GM12878 (cell line): ENCODE measurements at places on chromosomes 1 and 21.
A peak's percentile ranks its signal among the peaks of the same experiment; 100 is the strongest.

DNA sequence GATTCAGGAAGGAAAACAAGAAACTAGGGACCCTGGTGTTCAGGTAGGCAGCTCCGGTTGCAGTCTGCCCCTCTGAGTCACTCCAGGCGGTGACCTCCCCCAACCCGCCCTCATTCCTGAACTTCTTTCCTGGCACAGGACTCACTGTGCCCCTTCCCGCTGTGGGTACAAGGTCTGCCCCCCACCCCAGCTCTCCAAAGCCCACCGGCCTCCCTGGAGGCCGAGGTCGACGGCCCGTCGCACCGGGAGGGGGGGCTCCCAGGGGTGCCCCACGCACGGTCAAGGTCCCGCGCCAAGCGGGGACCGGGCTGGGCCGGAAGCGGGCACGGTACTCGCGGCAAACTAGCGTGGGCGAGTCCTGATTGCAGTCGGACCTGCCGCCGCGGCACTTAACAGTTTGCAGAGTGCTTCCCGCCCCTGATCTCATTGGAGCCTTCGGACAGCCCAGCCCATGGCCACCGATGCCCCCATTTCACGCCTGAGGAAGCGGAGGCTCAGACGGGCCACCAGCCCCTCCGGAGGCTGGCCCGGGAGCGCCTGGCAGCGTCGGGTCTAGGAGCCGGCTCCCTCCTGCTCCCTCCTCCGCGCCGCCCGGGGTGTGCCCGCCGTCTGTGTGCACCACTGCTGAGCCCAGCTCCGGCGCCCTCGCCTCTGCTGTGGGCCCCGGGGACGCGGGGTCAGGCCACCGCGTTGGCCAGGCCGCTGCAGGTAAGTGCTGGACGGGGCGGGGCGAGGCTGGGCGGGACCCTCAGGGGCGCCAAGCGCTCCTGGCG is at the start of gene GJB3:
GJB3 (plus strand) TSS at position 144 of the 773 bp plus-strand sequence. CDS start 3,549 bp downstream, outside the sequence.
- no peak for DNase-seq

GRCh38 chr21:46050668-46051378 is 47.1 kb upstream of the COL6A2 start:
- DNase-seq: no peak

DNA sequence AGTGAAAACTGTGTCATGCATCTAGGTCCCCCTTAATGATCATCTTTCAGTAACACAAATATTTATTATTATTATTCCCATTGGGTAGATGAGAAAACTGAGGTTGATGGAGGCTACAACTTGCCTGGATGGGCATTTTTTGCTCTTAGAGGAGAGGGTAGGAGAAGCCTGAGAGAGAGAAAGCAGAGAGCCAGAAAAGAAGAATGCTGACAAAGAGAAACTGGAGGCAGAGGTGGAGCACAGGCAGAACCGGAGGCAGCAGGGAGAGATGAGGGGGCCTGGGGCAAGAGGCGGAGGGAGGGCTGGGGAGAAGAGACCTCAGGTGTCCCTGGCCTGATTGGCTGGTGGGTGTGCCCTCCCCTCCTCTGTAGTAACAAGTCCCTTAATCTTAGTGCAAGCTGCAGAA is 4.1 kb downstream of the BLACAT1 start:
- DNase-seq: no peak

DNA sequence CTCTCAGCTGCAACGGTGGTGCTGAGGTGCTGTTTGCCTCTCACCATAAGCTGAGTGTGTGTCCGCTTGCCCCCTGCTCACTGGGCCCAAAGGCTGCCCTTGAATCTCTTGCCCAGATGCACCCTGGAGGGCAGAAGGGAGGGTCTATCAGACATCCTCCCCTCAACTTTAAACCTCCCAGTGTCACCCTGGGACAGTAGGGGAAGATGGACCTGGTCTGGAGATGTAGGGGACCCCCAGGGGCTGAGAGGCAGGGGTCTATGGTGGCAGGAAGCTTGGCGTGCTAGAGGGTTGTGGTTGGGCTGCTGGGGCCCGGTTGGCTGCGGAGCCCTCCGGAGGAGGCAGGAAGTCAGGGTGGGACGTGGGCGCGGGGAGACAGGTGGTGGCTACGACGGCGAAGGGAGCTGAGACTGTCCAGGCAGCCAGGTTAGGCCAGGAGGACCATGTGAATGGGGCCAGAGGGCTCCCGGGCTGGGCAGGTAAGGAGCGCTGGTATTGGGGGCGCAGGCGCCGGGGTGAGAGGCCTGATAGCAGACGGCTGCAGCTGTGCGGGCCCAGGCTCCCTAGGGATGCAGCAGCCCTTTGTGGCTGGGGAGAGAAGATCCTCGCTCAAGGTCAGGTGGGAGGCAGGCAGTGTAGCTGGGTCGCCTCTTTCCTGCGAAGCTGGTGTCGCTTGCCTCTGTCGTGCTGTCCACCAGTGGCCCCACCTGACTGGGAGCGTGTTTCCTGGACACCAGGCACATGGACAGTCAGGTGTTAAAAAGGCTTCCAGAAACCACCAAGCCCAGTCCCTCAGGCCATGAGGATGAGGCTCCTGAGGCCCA is at the start of gene LCK:
LCK (plus strand) TSS at position 373 of the 824 bp plus-strand sequence. CDS start 23,065 bp downstream, outside the sequence.
- no peak for DNase-seq

DNA sequence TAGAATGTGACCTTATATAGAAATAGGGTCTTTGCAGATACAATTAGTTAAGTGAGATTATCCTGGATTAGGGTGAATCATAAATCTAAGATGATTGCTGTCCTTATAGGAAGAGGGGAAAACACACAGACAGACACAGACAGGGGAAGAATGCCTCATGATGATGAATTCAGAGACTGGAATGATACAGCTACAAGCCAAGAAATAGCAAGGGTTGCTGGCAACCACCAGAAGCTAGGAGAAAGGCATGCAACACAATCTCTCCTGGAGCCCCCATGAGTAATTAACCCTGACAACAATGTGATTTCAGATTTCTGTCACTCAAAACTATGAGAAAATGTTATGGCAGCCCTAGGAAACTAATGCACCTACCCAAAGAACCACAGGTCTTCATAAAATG is 19.1 kb upstream of the PPIH start:
- no peak for DNase-seq

DNA sequence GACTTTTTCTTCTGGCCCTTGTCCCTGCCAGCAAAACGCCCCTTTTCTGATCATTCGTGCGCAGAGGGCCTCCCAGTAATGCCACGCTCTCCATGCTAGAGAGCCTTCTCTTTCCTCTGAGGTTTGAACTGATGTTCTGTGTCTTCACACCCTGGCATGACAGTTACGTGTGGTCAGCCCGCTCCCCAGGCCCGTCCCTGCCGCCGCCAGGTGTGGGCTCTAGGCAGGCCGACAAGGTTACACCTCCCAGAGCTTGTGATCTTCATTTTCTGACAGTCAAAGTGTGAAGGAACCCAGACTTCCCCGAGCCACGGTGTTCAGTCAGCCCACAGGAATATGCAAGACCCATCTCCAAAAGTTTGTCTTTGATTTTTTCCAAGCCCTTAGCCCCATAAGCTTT is 265.6 kb downstream of the TM2D1 start:
- no peak for DNase-seq

DNA sequence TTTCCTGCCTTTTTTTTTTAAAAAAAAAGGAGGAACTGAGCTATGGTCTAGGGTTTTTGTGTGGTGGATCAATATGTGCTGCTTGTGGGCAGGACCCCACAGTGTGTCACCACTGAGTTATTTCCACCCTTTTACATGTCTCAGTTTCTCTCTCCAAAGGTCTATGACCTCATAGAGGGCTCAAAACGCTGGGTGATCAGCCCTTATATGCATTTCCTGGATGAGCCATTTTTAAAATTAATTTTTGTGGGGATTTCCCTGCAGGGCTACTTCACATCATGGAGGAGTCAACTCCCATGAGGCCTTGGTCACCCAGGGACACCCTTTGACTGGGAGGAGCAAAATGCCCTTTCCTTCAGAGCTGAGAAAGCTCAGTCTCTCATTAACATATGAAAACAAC is 20.7 kb upstream of the HAO2 start:
- DNase-seq: peak; percentile 77

DNA sequence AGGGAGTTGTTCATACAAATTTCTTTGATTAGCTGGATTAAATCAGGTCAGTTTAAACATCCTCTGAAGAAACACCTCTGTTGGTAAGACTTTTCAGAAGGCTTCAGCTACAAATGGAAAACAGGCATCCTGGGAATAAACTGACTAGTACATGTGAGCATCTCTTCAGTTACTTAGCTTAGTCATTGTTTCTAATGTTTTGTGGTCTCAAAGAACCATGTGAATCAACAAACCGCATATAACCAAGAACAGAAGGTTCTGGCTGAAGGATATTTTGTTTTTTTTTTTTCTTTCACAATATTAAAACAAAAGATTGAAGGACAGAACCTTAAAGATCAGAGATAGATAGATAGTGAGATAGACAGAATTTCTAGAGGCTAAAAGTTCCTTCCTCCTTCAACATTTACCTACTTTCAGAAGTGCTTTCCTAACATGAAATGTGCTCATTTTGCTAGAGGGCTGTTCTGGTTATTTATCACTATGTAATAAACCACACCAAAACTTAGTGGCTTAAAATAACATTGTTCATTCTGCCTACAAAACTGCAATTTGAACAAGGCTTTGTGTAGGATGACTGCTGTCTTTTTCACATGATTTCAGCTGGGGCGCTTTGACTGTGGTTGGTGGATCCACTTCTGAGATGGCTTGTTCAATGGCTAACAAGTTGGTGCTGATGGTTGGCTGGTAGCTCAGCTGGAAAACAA is 119.8 kb upstream of the PTGFR start:
- DNase-seq: no peak

GRCh38 chr1:109027841-109028240 is 14.1 kb downstream of the WDR47 start:
- no peak for DNase-seq

DNA sequence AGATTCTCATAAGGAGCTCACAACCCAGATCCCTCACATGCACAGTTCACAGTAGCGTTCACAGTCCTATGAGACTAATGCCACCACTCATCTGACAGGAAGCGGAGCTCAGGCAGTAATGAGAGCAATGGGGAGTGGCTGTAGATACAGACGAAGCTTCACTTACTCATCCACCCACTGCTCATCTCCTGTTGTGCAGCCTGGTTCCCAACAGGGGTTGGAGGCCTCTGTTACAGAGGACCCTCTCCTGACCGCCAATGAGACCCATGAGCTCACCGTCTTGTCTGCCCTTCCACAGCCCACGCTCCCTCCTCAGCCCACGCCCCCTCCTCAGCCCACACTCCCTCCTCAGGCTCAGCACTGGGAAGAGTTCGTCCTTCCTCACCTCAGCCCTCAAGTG is 39.6 kb downstream of the RSPH1 start:
- no peak for DNase-seq

GRCh38 chr1:66172272-66172671 is 361.7 kb upstream of the SGIP1 start:
- DNase-seq: no peak

DNA sequence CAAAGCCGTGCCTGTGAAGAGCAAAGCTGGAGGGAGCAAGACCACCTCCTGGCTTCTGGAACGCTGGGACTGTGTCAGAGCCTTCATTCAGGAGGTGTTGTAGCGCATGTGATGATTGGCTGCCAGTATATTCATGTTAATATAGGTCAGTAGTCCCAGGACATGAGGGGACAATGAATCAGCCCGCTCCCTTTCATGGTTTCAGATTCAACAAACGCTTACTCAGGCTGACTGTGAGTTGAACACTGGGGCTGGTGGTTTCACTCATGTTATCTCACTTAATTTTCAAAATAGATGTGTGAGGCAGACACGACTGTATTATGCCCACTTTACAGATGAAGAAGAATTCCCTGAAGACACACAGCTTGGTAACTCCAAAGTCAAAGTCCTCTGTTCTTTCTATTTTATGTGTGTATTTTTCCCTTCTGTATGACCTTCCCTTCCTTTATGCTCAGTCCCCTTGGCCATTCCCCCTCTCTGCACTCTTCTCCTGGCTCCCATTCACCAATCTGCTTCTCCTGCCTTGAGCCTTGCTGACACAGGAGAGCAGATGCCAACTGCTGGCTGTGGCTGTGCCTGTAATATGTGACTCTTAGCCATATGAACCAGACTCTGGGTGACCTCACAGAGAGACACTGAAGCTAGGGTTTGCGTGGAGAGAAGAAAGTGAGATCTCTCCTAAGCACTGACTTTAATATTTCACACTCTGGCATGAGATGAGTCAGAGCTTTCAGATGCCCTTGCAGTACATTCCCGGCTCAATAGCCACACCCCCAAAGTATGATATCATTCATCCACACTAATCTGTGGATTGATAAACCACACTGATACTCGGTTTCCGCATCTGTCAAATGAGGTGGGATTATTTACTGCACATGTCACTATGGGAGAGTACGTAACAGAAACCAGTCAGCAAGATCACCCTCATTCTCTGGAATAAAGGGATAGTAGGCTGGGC is 31.4 kb upstream of the KIRREL1 start:
- DNase-seq: no peak

- DNase-seq: no peak
Measured at GRCh38 chr1:109765896-109766615, 2.3 kb upstream of the EPS8L3 start.

DNA sequence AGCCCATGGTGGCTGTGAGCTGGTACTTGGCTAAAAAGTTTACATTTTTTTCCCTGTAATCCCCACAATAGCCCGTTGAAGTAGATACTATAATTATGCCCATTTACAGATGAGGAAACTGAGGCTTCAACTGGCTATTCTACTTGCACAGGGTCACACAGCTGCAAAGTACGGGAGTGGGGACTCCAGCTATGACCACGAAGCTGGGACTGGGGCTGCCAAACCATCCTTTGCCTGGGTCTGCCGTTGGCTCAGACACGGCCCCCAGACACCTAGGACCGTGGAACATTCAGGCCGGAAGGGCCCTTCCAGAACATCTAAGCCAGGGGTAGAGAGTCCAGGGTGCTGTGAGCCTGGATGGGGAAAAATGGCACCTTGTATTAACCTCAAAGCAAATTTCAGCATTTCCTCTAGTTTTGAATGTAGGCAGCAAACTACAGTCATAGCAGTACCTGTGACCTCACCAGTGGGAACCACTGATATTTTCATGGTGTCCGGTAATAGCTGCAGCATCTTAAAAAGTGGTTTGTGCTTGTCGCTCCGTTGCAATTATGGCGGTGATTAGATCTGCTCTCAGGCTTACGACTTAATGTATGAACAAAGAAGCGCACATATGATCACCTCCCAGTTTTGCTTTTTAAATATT is 4.3 kb downstream of the TP73 start:
- DNase-seq: peak; percentile 92

GRCh38 chr21:44442266-44443125 is 12.8 kb upstream of the LRRC3 start:
- DNase-seq: no peak

- DNase-seq: no peak
Measured at GRCh38 chr21:28828021-28828420, 164.7 kb downstream of the LTN1 start.

- no peak for DNase-seq
Measured at GRCh38 chr1:54396261-54396933, 9.8 kb downstream of the SSBP3 start.
